ENCODE measurements at places on chromosomes 12 and 14.

DNA sequence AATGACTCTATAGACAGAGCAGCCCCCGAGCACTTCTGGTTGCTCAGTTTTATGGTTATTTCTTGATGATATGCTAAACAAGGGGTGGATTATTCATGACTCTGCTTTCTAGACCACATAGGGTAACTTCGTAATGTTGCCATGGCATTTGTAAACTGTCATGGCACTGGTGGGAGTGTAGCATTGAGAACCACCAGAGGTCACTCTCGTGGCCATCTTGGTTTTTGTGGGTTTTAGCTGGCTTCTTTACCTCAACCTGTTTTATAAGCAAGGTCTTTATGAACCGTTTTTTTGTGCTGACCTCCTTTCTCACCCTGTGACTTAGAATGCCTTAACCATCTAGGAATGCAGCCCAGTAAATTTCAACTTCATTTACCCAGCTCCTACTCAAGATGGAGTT, 1036.2 kb upstream of the FLRT2 start:
- DNase-seq: no peak

DNA sequence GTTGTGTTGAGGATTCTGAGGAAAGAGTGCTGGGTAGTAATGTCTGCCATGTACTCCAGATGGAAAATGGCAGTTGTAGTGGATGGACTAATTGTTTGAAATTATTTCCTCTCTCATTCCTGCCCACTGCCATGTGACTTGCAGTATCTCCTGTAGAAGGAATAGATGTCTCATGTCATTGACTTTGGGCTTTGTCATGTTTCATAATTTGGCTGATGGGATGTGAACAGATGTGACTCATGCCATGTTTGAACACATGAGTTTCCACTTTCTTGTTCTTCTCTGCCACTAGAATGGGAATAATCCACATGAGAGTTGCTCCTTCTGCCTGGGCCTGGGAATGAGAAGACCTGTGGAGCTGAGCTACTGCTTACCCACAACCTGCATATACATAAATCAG, 2.4 kb upstream of the CALCOCO1 start:
- DNase-seq: no peak

GRCh38 chr14:104722938-104723650, 935 bp upstream of the ADSS1 start:
- no peak for DNase-seq

- no peak for DNase-seq
Measured at GRCh38 chr14:25111061-25111601, 61.2 kb upstream of the STXBP6 start.

DNA sequence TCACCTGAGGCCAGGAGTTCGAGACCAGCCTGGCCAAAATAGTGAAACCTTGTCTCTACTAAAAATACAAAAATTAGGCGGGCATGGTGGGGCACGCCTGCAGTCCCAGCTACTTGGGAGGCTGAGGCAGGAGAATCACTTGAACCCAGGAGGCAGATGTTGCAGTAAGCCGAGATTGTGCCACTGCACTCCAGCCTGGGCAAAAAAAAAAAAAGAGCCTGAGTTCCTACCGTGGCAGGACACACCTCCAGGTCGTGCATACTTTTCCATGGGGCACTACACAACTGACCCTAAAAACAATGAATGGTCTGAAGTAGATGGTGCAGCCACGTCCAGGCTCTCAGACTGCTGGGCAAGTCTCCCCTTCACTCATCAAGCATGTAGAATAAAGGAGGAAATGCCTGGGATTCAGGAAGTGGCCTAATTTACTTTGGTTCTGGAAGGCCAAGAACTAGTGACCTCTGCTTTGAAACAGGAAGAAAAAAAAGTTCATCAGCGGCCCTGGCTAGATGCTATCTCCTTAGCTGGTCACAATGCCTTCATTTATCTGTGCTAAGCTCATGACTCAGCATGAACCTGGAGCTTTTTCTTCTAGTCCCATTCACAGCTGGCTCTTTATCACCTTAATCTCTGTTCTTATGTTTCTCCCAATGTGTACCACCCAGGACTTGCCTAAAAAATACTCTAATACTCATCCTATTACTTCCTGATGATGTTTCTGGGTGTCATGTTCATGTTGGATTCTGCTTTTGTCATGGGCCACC, 55.8 kb upstream of the OR6J1 start:
- DNase-seq: no peak

DNA sequence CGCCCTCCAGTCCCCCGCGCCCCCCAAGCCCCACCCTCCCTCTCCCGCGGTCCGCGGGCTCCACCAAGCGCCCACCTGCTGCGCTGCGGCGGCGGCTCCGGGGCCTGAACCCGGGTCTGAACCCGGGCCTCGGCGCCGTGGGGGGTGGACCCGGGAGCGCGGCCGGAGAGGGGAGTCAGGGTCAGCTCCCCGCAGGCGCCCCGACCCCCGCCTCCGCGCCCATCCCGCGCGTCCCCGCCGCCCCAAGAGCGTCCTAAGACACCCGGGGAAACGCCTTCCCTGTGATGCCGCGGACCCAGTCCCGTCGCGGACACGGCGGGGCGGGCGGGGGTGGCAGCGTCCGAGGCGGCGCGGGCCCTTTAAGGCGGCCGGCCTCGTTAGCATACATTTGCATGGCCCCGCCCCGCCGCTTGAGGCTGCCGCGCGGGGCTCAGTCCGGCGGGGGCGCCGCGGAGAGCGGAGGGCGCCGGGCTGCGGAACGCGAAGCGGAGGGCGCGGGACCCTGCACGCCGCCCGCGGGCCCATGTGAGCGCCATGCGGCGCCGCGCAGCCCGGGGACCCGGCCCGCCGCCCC, at the start of gene MMP17:
Gene MMP17 (plus strand): TSS at position 433 of the 574 bp plus-strand sequence. CDS start 102 bp downstream, at position 535.
- DNase-seq: no peak

GRCh38 chr14:22491683-22492621, 97.1 kb downstream of the DAD1 start:
- no peak for DNase-seq

- DNase-seq: no peak
Measured at GRCh38 chr14:63088865-63089264, 43.6 kb upstream of the KCNH5 start.

- DNase-seq: no peak
Measured at GRCh38 chr12:112328456-112329124, 53.6 kb downstream of the HECTD4 start.

DNA sequence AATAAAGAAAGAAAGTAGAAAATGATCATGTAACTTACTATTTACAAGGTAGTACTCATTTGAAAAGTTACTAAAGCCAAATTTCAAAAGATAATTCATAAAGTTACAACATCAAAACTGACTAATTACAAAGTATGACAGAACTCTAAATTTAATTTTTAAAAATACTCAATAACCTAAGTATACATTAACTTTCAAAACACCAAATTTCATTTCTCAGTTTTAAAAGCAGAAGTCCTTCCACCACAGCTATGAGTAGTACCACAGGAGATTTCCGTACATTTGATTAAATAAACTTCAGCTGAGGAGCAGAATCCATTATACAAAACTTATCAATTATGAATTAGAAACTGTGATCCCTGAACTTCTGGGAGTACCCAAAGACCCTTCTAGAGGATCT, 100.8 kb upstream of the BBS10 start:
- no peak for DNase-seq

- no peak for DNase-seq
Measured at GRCh38 chr12:114747012-114747858, 63.3 kb upstream of the TBX3 start.

GRCh38 chr12:8014836-8015235, 17.7 kb upstream of the FOXJ2 start:
- no peak for DNase-seq

GRCh38 chr12:120892265-120892664, 11.9 kb downstream of the SPPL3 start:
- DNase-seq: no peak

DNA sequence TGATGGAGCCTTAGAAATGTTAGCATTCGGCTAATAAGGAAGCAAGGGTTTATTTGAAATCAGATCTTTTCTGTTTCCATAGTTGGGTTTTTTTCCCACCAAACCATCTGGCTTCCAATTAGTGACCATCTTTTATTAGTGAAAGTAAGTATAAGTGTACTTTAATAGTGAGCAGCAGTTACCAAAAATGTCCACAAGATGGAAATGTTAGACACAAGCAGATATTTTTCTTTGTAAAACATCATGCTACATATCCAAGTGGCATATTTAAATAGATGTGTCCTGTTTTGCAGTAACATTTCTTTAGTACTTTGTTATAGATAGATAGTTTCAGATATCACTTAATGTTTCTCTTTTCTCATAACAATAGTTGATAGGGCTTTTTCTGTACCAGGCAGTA, 28.8 kb downstream of the YEATS4 start:
- no peak for DNase-seq

All from stimulated activated CD8-positive, alpha-beta memory T cell treated with anti-CD3 and anti-CD28 coated beads, Interleukin-15, amount 100 ng/mL, for 24 hours (primary cell).